ENCODE measurements at places on chromosomes 5 and 9. TPM values are rescaled to one million over a fixed set of nuclear protein-coding genes. Genes with fewer than 3 reads are reported as not detected.

Gene CD72
- 0.49 TPM for total RNA-seq

Gene WDR38
- total RNA-seq, result not detected

Gene GLRA1
- not detected for total RNA-seq

Gene FXN
- total RNA-seq, result 13.0 TPM

Measured in mesangial cell (primary cell).